HepG2 (cell line): ENCODE measurements at places on chromosomes 1 and 21. TPM values are rescaled to one million over a fixed set of nuclear protein-coding genes. Genes with fewer than 3 reads are reported as not detected.

BCAS2 gene
- polyA plus RNA-seq: 15.2 and 18.0 TPM in 2 replicates

SWT1 gene
- 1.7 TPM in 2 replicates for polyA plus RNA-seq

UBASH3A gene
- 0.03 TPM in 1 of 2 replicates, not detected in the other for polyA plus RNA-seq

CFHR5 gene
- not detected in 2 replicates for polyA plus RNA-seq

GUCA2A gene
- polyA plus RNA-seq: not detected in 2 replicates

ESPN gene
- 54.2 and 70.4 TPM in 2 replicates for polyA plus RNA-seq

ERICH3 gene
- polyA plus RNA-seq: 0.01 and 0.03 TPM in 2 replicates

FAM72B gene
- polyA plus RNA-seq: 5.0 and 7.7 TPM in 2 replicates

TMEM61 gene
- polyA plus RNA-seq: not detected in 2 replicates

C1orf226 gene
- 4.9 and 6.0 TPM in 2 replicates for polyA plus RNA-seq

GRCh38 chr1:161166669-161167548, 683 bp downstream of the PPOX start:
- DNase-seq: no peak

GRCh38 chr1:76142771-76143540, 68.4 kb downstream of the ST6GALNAC3 start:
- no peak for DNase-seq

DNA sequence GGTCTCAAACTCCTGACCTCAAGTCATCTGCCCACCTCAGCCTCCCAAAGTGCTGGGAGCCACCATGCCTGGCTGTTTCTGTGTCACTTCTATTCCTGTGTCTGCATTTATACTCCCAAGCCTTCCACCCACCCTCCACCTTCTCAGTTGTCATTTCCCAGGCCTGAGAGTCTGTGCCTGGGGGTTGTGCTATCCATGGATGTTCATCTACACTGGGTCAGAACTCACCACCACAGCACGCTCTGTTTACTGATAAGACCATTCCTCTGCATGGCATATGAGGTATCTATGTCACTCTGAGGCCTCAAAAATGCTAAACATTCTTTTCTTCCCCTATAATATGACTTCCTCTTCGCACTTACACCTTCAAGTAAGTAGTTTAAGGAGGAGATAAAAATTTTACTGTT, 6.1 kb downstream of the NENF start:
- no peak for DNase-seq

DNA sequence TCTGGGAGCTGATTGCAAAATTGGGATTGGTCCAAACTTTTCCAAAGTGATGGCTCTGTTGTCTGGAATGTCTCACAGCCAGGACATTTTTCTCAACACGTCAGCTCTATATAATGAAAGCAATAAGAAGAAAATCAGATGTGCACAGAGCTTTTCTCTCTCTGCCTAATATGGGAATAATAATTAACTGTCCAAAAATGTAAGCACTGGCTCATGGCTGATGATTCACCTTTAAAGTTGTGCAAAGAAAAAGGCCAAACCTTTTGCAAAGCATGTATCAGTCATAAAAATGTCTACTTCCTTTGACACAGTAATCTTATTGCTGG, 30.4 kb downstream of the ZNF281 start:
- peak; percentile 36 for DNase-seq

DNA sequence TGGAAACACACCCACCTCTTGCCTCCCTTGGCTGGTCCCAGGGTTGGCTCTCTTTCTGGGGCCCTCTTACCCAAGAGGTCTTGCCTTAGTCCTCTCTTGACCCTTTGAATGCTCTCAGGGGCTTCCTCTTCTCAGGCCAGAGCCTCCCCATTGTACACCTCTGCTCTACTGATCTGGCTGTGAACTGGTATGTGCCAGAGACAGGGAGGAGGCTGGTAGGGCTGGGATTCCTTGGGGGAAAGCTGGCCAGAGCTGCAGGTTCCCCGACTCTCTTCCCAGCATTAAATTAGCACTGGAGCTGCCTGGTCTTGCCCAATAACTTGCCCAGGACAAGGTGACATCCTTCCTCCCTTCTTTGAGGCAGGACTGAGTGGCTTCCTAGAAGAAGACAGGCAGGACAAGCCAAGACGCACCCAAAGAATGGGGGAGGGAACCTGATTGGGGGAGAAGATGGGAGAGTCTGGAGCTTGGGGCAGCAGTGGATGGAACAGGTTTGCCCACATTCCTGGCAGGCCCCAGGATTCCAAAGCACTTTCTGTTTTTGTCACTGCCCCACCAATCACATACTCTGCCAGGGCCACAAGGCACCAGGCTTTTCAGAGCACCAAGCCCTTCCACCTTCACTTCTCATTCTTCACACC, 37.2 kb upstream of the CITED4 start:
- no peak for DNase-seq

DNA sequence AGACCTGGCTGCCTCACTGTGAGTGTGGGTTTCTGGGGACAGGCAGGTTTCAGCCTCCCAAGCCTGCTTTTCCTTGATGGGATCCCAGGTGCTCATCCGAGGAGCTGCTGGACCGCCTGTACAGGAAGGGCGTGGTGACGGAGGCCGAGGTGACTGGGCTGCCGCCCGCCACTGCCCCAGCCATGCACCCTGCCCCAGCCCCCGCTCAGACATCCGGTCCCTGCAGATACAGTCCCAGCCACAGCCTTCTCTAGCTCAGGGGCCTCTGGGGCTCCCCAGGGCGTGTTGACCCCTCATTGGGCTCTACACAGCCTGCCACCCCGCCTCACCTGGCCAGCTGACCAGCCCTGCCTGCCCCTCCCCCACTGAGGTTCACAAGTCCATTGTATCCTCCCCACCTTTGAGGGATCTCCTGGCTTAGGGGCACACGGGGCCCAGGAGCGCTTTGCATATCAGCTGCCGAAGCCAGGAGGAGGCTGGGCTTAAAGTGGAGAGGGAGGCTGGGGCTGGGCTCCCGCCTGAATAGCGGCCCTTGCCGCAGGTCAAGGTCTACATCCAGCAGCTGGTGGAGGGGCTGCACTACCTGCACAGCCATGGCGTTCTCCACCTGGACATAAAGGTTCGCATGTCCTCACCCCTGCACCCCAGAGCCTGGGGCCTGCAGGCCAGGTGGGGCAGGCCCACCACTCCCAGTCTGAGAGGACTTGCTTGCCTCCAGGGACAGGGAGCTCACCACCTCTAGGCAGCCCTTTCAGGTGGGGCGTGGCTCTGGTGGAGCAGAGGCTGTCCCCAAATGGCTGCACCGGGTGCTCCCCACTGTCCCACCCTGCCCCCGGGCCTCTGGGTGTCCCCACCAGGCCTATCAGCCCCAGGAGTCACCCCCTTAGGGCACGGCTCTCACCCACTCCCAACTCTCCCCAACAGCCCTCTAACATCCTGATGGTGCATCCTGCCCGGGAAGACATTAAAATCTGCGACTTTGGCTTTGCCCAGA, 38.5 kb downstream of the TRIM11 start:
- peak; percentile 64 for DNase-seq

GRCh38 chr1:195878478-195878877, 729.8 kb downstream of the KCNT2 start:
- DNase-seq: no peak

DNA sequence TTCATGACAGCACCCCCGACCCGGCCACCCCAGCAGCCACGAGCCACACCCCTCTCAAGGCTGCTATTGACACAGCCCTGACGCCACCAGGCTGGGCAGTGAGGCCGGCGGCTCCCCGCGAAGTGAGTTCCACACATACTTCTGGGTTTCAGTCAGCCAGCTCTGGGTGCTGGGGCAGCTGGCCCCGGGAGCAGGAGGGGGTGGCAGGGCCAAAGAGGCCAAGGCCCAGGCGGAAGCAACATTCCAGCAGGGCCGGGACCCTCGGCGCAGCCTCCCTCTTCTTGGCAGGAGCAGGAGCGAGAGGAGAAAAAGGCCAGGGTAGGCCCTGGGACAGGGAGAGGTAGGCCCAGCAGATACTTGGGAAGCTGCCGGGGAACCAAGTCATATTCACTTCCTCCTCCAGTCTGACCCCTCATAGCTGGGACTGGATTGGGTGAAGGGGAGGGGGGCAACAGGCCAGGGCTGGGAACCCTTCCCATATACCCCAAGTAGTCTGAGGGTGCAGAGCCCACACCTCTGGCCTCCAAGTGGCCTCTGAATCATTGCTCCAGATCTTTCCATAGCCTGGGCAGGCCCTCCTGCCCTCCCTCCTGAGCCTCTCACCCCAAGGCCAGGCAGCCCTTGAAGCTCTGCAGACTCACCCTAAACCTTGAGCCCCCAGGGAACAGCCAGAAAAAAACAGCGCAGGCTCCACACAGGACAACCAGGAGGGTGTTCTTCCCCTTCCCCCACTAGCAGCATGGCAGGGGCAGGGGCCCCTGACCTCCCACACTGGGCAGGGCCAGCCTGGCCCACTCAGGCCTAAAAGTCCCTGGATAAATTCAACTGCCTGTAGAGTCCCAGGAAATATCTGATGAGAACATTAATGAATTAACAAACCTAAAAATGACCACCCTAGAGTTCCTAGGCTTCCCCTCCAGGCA, 5.7 kb downstream of the HSPG2 start:
- DNase-seq: peak; percentile 91

DNA sequence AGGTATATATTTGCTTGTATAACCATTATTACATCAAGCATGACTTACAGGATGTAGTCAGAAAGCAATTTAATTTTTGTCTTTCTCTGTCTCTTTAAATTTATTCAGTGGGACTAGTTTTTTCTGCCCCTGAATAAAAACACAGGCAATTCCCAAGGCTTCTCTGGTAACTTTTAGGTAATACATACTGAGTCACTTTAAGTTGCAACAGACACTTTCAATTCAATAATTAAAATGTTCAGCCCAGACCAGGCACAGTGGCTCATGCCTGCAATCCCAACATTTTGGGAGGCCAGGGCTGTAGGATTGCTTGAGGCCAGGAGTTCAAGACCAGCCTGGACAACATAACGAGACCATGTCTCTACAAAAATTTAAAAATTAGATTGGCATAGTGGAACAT, 12.3 kb downstream of the SLC44A3 start:
- no peak for DNase-seq

- DNase-seq: no peak
These were observed 350.8 kb upstream of the KAZN start for GRCh38 chr1:14247666-14248065.

DNA sequence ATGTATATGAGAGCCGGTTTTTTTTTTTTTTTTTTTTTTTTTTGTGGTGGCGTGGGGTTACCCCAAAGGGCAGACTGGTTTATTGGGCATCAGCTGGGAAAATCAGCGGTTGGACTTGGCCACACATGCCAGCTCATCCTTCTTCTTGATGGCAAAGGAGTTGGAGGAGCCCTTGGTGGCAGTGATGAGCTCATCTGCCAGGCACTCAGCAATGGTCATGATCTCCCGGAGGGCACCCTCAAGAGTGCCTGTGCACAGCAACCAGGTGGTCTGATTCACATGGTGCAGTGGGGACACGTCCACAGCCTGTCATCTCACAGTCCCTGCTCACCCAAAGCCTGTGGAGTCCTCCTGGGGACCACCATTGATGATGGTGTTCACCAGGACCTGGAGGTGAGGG, 62.0 kb downstream of the MRPS6 start:
- DNase-seq: no peak

DNA sequence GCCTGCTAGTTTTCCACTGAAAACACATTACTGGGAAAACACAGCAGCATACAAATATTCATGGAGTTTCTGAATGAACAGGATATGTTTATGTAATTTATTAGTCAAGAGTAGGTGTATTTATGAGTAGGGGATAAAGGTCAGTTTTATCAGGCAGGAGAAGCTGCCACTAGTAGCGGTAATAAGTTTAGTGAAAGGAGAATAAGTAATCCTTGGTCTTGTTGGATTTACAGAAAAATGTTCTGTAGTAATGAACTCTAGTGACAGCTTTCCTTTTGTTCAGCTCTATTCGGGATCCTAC, 1.2 kb downstream of the MAST2 start:
- no peak for DNase-seq

GRCh38 chr1:38932571-38932970, 9.1 kb downstream of the RHBDL2 start:
- no peak for DNase-seq

DNA sequence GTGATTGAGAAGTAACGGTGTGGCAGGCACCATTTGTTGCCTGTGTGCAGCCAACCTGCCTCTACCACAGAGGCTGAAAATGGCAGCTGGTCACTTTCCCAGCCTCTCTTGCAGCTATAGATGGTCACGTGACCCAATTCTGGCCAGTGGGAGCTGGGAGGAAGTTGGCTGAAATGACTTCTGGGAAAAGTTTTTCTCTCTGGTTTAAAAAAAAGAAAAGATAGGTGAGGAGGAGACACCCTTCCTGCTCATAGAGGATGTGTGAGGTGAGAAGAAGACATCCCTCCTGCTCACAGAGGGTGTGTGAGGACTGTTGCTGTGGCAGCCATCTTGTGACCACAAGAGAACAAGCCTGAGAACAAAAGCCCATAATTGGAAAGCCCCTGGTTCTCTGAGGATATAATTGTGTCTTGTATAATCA, 122.8 kb downstream of the SYF2 start:
- no peak for DNase-seq

DNA sequence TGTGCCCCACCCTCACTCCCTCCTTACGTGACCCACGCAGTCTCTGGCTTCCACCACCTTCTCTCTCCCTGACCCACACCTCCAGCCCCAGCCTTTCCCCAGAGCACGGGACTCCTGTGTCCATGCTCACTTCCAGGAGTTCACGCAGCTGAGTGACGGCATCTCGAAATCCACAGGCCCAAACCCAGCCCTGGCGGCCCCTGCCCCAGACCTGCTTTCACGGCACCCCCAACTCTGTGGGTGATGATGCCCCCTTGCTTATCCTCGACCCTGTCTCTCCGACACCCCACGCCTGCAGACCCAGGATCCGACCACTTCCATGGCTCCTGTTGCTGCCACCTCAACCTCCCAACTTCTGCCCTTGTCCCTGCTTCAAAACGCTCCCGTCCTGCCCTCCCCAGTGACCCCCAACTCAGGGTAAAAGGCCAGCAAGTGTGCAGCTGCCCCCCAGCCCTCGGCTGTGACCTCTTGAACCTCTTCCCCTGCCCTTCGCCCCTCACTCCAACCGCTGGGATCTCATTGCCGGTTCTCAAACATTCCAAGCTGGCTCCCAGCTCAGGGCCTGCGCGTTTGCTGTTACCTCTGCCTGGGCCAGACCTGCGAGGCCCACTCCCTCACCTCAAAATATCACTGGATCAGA, 30.4 kb upstream of the LAPTM5 start:
- DNase-seq: no peak

- peak; percentile 18 for DNase-seq
These were observed 70.1 kb upstream of the CASZ1 start for GRCh38 chr1:10866321-10867093.

DNA sequence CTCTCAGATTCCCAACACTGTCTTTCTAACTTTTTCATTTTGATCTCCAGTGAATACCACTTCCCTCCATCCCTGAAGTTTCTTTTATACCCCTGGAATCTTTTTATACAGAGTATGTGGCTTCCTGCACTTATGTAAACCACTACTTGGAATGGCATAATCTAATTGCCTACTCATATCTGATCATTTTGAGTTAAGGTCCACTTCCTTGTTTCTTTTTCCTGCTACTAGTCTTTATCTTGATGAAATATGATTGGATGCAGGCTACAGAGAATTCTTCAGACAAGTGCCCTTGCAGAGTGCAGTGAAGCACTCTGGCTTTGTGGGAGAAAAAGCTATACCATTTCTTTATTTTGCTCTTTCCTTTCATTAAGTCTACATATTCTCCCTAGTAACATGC, 325.3 kb upstream of the ADAMTS5 start:
- DNase-seq: no peak

DNA sequence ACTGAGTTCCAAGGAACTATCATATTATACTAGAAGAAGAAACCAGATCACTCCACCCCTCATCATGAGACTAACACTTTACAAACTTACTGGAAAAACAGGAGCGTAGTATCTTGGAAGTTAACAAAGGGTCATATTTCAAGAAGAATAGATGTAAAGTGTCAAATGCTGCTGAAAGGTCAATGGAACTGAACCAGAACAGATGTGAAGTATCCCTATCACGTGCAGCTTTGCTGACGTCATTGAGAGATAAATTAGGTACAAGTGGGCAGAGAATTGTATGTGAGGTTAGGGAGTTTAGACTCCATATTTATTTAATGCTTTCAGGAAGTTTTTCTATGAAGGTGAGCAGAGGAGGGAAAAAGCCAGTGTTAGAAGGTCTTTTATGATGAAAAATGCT, 483.0 kb downstream of the NCAM2 start:
- DNase-seq: no peak
